ENCODE measurements at places on chromosomes 3 and 15.

DNA sequence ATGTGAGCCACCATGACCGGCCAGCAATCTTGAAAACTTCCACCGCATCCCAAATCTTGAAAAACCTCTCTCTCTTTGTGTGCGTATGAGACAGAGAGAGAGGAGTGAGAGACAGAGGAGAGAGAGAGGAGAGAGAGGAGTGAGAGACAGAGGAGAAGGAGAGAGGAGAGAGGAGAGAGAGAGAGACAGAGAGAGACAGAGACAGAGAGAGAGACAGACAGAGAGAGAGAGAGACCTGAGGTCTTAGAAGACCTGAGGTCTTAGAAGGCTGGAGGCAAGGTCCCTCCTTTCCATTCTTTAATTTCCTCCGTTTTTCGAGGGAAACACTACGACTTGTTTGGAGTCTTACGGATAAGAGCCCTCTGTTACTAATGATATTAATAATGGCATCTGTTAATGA, 39.5 kb downstream of the TMEM40 start:
- no peak for DNase-seq

- no peak for DNase-seq
Measured at GRCh38 chr3:29649815-29650547, 369.1 kb downstream of the RBMS3 start.

DNA sequence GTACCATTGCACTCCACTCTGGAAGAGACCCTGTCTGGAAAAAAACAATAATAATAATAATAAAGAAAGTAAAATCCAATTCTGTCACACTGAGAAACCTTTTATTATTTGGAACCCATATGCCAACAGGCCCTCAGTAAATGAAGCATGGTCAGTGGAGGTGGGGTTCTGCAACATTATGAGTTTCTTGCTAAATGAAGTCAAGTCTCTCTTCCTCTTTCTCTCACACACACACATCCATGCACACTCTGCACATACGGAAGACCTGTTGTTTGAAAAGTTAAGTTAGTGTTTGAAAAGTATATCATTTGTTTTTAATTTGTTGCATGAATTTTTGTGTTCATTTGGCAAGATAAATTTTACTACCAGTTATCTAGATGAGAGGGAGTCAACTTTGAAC, 27.8 kb downstream of the GAP43 start:
- no peak for DNase-seq

- no peak for DNase-seq
Measured at GRCh38 chr3:125006291-125006731, 49.5 kb downstream of the HEG1 start.
